Right atrium auricular region (tissue), 2 donors: ENCODE measurements at places on chromosomes 1 and 21. TPM values are rescaled to one million over a fixed set of nuclear protein-coding genes. Genes with fewer than 3 reads are reported as not detected.

- no peak for DNase-seq
Observed at GRCh38 chr1:197515421-197515820, 247.4 kb downstream of the CRB1 start.

GRCh38 chr1:74197255-74197654 is 721 bp downstream of the LRRIQ3 start:
- no peak for DNase-seq

- DNase-seq = no peak
Observed at GRCh38 chr1:31318146-31318545, 21.3 kb downstream of the ZCCHC17 start.

DNA sequence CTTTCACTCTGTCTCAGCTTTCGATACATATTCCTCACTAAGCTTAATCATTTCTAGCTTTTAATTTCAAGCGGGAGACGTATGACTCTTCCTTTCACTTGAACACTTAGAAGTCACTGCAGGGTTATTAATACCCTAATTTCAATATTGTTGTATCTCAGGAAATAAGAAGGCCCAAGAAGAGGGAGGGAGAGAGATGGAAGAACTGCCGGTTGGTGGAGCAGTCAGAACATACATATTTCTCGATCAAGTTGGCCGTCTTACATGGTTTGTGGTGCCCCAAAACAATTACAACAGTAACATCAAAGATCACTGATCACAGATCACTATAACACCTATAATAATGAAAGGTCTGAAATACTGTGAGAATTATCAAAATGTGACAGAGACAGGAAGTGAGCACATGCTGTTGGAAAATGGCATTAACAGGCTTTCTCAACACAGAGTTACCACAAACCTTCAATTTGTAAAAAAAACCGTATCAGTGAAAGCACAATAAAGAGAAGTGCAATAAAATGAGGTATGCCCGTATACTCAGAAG is 145.4 kb upstream of the HP1BP3 start:
- no peak for DNase-seq

GRCh38 chr1:116521186-116521585 is 49.6 kb downstream of the CD58 start:
- no peak for DNase-seq

The PPM1J gene
- 5.5 TPM for total RNA-seq

The MMEL1 gene
- not detected for total RNA-seq

The CACNA1S gene
- total RNA-seq = not detected

The OLIG2 gene
- total RNA-seq = not detected
